NCI-H2171 (cell line): ENCODE measurements at places on chromosomes 16 and 17.

DNA sequence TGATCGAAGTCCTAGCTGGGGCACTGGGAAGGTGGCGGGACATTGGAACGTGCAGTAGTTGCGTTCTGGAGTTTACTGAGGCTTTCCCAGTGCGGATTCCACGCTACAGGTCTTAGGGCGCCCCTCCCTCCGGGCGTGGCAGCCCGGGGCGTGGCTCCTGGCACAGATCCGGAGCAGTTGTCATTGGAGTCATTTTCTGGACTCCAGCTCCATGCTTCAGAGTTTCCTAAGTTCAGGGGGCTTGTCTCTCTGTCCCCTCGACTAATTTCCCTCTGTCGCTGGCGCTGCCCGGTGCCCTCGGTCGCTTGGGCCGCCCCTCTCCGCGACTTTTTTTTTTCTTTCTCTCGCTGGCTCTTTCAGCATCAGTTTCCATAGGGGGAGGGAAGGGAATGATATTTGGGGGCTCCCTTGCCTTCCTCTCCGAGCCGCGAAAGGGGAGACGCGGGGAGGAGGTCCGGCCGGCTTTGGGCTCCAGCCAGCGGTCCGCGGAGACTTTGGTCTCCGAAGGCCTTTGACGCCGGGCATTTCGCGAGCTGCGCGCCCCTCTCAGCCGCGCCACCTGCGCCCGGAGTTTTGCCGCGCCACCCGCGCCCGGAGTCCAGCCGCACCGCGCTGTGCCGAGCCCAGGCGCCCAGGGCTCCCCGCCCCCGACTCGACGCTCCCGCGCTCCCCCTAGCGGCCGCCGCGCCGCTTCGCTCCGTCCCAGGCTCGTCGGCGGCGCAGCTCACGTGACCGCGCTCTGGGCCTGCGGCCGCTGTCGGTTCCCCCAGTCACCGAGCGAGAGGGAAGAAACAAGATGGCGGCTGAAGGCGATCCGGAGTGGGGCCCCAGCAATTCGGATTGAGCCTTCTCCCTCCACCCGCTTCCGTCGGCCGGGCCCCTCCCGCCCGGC lies at the start of gene BPTF:
Gene BPTF, plus strand, starts transcription at position 769 of the 892 bp plus-strand sequence. CDS start 222 bp downstream, outside the sequence.
- peak; percentile 92 for DNase-seq

- DNase-seq, result no peak
Measured at GRCh38 chr17:38705523-38705802, 390 bp downstream of the MLLT6 start.

DNA sequence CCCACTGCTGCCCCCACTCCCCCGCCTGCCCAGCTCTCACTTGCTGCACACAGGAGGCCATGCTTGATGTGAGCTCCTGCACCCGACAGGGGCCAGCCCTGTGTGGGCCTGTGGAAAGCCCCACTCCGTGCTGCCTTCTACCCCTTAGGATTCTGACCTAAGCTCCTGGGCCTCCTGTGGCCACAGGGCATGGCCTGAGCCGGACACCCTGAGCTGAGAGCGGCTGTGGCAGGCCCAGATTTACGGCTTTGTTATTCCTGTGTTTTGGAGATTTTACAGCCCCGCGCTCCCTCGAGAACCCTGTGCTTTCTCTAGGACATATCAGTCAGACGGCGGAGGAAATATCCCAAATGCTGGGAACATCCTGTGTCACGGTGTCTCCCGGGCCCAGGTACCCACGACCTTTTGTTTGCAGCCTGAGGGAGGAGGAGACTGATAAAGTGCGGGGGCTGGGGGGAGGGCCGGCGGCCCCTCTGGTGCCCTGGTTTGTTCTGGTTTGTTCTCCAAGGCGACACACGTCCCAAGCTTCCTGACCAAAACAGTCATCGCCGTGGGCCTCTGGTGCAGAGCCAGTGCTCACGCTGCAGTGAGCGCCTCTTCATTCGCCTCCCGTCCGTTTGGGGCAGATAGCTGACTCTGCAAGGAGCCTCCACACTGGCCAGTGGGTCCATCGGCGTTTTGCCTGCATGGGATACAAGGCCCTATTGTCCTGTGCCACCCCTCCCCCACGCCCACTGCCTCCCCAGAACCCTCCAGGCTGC lies 363.4 kb downstream of the C16orf95 start:
- no peak for DNase-seq

GRCh38 chr16:19175492-19176262 lies 7.6 kb downstream of the SYT17 start:
- no peak for DNase-seq

- no peak for DNase-seq
Measured at GRCh38 chr17:28549236-28550132, 2.9 kb downstream of the UNC119 start.

DNA sequence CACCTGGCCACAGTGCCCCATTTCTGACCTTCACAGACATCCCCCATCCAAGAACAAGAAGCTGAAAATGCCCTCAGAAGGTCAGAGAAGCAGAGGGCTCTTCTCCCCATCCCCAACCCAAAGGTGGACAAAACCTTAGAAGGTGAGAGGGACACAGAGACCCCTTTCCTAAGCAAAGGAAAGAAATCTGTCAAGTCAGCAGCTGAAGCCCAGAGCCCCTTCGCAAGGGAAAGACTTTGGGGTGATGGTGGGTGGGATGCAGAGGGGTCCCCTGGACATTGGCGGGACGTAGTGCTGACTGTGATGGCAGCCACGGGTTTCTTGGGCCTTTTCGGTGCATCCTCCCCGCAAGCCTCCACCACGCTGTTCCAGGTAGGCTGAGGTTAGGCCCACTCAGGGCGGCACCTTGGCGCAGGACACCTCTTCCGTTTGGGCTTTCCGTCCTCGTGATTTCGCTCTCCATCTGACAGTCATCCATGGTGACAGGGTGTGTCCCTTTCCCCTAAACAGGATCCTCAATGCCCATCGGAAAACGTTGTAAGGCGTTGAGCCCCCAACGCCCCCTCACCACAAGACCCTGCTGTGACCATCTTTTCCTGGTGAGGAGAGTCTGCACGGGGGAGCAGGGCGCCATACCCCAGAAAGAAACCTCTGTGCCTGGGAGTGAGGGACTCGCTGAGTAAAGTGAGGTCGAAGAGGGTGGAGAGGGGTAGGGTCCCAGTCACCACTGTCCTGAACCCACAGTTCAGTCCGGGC lies 10.7 kb upstream of the GSDMA start:
- no peak for DNase-seq

DNA sequence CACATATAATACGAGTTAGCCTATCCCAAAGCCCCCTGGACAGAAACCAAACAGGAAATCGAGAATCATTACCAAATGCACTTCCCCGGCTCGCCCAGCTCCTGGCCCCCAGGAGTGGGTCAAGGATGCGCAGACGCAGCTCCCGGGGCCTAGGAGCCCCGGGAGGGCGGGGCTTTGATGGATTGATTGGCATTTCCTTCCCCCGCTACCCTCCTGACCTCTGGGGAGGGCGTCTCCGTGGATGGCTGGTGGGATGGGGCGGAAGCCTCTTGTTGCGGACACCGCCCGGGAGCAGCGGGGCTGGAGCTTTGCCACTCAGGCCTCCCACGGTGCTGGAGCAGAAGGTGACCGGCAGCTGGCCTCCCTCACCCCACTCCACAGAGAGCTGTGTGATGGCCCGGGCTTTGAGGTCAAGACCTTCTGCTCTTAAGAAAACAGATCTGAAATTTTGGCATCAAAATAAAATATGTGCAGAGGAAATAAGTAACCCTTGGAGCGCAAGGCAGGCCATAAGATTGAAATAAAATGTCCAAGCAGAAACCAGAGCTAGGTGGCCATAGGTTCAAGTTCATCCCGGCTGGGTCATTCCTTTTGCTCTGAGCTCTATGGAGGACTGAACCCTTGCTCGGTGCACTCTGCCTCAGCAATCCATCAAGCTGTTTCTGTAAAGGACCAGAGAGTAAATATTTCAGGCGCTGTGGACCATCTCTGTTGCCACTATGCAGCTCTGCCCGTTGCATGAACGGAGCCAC lies 262.3 kb downstream of the SOX9 start:
- DNase-seq, result no peak

DNA sequence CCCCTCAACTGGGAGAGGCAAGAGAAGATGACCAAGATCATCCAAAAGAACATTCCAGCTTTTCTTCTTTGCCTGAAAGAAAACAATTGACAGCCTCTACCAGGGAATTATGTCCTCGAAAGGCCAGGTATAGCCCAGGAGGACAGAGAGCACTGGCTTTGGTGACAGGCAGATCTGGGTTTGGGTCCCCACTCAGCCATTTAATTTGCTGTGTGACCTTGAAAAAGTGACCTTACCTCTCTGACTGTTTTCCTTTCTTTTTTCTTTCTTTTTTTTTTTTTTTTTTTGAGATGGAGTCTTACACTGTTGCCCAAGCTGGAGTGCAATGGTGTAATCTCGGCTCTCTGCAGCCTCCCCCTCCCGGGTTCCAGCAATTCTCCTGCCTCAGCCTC lies 27.7 kb upstream of the KIFC3 start:
- DNase-seq, result no peak

GRCh38 chr17:8997994-8998628 lies 23.2 kb upstream of the NTN1 start:
- DNase-seq, result no peak

DNA sequence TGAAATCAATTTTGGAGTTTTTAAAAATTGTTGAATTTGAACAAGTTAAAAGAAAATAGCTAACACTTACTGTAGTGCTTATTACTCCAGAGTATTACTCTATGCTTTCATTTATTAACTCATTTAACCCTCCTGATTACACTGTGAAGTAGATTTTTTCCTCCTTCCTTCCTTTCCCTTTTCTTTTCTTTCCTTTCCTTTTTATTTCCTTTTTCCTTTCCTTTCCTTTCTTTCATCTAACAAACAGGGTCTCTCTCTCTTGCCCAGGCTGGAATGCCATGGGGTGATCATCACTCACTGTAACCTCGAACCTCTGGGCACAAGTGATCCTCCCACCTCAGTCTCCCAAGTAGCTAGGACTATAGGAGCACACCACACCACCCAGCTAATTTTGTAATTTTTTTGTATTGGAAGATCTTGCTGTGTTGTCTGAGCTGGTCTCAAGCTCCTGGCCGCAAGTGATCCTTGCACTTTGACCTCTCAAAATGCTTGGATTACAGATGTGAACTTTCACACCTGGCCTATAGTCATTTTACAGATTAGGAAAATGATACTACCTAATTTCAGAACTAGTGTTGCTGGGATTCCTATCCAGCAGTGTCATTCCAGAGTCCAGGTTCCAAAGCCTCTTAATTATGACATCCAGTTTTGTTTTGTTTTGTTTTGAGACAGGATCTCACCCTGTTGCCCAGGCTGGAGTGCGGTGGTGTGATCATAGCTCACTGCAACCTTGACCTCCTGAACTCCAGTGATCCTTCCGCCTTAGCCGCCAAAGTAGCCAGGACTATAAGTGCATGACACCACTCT lies 59.9 kb downstream of the TAOK1 start:
- no peak for DNase-seq

DNA sequence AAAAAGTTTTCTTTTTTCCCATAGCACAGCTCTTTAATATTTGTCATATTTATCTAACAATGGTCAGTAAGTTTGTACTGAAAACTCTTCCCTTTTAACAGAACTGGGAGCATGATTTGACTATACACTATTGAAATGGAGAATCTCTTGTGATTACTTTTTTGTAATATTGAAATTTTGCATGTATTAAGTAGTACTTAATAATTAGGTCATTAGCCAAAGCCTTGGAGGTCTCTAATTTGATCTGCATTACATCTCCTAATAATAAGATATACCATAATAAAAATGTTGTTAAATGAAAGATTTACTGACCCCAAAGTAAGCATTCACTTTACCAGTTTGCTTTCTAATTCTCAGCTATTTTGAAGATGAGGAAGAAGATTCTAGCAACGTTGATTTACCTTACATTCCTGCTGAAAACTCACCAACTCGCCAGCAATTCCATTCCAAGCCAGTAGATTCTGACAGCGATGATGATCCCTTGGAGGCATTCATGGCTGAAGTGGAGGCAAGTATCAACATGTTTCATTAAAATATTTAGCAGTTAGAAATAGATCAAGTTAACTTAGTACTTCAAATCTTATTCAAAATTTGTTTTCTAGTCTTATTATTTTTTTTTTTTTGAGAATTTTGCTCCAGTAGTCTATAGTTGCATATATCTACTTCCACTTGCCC lies 18.2 kb downstream of the DDX42 start:
- no peak for DNase-seq

GRCh38 chr17:42141382-42141781 lies 13.4 kb downstream of the RAB5C start:
- no peak for DNase-seq

GRCh38 chr17:81440051-81440471 lies 44.8 kb downstream of the BAHCC1 start:
- no peak for DNase-seq

DNA sequence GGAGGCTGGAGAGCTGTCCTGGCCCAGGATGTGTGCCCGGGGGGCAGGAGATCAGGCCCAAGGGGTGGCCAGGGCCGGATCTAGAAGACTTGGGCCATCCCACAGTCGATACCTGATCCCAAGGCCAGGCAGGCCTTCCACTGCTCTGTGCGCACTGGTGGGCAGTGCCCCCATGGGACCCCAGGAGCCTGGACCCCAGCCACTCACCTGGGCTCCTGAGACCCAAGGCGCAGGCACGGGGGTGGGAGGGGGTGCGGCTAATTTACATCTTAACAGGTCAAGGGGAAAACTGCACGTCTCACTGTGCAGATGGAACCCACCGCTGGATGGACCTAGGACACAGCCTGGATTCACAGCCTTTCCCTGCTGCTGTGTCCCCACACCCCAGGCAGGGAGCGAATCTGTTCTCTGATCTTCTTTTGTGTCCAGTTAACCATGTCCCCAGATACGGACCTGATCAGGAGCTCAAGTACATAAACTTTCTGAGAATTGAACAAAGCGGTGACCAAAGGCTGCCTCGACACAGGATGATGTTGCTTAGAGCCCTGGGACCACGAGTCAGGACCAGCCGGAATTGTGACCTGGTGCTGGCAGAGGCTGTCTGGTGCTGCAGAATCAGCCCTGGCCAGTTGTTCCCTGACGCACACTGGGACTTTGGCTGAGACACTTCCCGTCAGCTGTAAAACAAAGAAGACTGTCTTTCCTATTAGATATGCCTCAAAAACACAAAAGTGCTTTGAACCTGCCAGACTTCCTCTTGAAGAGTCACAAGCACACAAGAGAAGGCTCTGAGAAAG lies 60.6 kb downstream of the TNFRSF13B start:
- no peak for DNase-seq

DNA sequence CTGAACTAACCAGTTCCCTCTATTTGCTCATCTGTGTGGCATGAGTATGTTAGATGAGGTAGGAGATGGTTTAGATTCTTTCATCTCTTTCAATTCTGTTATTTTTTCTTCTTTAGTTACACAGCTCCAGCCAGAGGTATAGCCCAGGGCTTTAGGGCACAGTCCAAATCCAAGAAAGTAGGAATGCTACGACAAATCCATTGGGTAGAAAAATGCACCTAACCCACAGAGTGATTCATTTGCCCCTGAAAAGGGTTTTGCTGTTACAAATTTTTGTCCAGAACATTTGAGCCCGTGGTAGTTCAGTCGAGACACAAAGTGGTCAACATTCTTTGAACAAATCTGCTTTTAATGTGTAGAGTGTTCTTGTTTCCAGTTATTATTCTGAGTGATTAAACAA lies 250.7 kb downstream of the HS3ST3A1 start:
- DNase-seq, result no peak
